ENCODE measurements at places on chromosomes 2 and 18.
A peak's percentile ranks its signal among the peaks of the same experiment; 100 is the strongest.

- no peak for DNase-seq
These were observed 14.2 kb downstream of the INPP1 start for GRCh38 chr2:190357600-190357999.

DNA sequence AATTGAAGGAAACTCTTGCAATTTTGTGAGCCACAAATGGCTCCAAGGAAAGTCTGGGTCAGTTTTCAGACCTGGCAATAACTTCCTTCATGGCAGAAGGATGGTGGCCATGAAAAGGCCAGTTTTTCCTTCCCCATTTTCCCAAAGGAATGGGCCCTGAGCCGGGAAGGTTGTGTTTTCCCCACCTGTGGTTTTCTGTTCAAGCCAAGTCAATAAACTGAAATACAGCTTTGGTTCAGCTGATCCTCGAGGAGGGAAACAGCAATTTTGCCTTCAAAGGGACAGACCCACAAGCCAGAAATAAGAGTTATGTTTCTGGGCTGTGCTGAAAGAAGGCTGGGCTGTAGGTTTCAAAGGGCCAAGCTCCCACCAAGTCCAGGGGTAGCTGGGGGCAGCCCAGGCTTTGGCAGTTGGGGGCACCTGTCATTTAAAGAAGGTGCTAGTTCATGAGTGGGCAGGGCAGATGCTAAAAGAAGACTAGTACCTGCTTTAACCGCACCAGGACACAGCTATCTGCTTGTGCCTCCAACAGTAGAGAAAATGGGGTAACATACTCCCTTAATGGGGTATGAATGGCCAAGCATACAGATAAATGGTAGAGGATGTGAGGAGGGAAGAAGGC lies 97.0 kb downstream of the TTC32 start:
- DNase-seq: no peak

DNA sequence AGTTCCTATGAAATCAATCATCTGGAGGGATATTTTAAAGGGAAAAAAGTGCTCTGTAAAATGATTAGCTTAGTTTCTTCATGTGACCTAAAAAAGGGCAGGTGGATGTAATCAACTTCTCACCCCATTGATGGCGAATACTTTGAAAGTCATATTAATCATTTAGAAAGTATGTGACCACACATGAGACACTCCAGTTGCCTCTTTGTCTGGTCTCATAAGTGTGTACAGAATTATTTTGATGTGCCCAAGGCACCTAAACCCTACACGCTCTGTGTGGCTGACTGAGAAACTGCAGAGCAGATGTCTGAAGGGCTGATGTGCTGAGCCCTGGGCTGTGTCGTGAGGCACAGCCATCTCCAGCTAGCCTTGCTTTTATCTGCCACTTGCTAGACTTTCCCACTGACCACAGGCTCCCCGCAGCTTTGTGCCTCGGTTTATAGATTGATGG lies 26.9 kb downstream of the SGPP2 start:
- peak; percentile 40 for DNase-seq

- DNase-seq: no peak
These were observed 174.4 kb downstream of the RPIA start for GRCh38 chr2:88865801-88866371.

GRCh38 chr2:16817305-16818202 lies 151.9 kb upstream of the CYRIA start:
- no peak for DNase-seq

DNA sequence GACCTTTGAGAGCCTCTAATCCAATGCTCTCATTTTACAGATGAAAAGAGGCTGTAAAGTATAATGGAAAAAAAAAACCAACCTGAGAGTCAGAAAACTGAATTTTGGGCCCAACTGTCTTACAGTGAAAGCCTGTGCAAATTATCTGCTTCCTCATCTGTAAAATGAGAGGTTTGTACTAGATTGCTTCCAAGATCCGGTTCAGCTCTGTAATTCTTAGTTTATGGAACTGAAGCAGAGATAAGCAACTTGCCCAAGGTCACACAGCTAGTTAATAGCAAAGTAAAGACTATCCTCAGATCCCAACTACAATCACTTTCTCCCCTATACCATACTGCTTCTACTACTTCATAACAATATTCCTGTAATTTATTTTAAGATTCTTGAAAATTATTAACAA lies 6.3 kb downstream of the TLK1 start:
- DNase-seq: no peak

DNA sequence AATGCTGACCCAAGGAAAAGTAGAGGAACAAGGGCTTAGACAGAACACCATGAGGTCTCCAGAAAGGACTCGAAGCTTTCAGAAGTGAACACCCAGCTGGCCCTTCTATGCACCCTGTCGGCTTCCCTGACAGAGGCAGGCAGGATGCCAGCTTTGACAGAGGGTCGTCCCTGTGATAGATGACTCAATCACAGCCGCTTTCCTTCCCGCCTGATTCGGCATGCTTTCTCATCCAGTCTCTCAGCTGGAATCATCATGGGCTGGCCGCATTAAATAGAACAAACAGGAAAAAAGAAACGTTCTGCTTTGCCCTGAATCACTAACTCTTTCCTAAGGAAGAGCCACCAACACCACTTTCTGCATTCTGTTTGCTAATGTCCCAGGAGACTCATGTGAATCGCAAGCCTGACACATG lies 140.3 kb upstream of the RAB12 start:
- no peak for DNase-seq

DNA sequence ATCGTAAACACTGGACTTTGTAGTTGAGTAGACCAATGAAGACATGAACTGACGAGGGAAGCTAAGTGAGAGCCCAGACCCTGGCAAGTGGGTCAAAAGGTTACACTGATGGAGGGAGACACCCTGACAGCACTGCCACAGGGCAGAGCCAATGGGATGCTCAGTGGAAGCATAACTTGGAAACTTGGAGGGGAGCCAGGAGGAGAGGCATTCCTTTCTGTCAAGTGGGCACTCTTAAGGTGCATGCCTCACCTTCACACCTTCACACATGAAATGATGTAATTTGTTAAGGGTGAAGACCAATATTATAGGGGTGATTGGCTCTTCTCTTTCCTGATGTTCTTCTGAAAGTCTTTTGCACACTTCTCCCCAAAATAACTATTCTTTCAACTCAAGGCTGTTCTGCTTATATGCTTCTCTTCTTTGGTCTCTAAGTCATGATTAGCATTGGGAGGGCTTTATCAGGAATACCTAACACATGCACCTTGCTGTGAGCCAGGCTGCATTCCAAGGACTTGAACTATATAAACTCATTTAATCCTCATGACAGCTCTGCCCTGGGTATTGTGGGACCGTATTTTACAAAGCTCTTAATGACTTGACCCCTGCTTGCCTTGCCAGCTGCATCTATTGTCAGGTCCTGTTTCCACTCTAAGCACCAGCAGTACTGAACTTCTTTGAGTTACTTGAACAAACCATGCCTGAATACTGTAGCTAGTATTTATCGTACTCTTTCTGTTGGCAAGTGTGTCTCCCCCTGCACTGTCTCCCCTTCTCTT lies 19.0 kb downstream of the RPL37A start:
- DNase-seq: no peak

DNA sequence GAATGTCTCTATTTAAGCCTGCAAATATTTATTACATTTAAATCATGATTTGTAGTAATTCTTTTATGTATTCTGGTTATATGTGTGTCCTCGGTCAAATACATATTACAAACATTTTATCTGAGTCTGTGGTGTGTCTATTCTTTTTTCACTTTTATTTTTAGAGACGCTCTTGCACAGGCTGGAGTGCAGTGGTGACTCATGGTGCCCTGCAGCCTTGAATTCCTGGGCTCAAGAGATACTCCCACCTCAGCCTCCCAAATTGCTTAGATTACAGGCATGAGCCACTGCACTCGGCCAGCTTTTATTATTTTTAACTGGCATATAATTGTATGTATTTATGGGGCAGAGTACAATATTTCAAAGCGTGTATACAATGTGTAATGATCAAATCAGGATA lies 47.5 kb downstream of the ARID5A start:
- no peak for DNase-seq

DNA sequence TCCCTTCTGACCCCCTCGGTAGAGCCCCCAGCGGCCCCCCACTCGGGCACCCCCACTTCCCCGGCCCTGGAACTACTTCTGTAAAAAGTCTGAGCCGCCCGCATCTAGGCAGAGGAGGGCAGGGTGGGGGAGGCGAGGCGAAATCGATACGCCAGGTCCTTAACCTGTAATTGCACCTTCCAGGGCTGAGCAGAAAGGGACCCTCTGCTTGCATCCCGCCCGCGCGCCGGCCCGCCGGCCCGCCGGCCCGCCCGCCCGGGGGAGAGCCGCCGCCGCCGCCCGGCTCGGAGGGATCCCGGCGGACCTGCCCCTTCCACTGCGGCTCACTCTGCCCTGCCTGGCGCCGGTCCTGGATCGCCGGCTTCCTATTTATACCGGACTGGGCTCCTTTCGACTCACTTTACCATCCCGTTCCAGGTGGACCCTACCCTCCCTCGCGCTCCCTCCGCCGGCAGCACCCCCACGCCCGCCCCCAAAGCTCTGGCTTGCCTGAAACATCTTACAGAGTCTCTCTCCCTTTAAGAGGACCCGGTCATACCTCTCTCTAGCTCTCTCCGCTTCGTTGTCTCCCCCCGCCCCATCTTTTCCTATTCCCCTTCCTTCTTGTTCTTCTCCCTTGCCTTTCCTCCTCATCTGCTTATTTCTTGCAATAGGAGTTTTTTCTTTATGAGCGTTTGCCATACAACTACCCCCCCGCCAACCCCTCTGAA lies 797 bp downstream of the KLHL14 start:
- DNase-seq: no peak

- no peak for DNase-seq
These were observed 145.8 kb downstream of the AGPS start for GRCh38 chr2:177538323-177538722.

DNA sequence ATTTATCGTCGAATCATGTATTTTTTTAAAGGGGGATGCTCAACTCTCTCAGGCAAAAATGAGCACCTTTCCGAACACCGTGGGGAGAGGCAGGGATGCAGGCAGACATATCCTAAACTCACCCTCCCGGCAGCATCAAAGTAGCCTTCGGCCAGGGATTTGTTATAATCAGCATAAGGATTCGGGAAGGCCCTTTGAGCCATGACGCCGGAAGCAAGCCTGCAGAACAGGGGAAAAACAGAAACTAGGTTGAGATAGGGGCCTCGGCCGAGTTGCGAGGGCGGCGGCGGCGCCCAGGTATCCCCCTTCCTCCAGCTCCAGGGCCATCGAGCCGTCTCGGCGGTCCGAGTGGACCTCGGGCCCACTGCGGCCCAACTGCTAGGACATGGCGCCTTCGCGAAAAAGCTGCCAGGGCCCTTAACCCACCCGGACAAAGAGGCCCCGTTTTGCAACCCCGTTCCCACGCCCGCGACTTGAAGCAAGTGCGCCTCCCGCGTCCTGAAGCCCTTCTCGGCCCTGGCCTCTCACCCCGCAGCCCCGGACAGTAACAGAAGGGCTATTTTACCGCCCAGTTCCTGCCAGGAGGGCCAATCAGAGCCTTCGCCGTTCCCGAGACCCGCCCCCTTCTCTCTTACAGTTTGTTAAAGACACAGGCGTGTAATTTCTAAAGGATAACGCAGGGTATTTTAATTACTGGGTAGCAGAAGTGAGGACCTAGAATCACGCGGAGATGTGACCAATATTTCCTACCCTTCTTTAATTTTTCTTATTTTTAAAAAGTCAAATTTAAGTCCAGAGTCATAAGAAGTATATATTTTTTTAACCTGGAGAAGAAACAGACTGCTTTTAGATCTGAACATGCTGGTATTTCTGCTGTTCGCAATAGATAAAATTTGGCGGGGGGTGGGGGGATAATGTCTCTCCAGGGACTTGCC lies at the start of gene LANCL1:
LANCL1 (minus strand) TSS at position 566 of the 935 bp plus-strand sequence; CDS start at position 203, 363 bp downstream.
- peak; percentile 85 for DNase-seq

DNA sequence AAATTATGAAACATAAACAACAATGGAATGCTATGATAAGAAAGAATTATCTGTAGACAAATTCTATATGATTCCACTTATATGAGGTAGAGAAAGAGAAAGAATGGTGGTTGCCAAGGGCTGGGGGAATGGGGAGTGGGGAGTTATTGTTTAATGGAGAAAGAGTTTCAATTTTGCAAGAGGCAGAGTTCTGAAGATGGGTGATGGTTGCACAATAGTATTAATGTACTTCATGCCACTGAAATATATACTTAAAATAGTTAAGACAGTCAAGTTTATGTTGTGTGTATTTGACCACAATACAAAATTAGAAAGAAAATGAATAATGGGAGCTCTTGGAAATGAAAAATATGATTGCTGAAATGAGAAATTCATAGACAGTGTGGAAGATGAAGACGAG lies 22.6 kb upstream of the FAM117B start:
- DNase-seq: no peak

DNA sequence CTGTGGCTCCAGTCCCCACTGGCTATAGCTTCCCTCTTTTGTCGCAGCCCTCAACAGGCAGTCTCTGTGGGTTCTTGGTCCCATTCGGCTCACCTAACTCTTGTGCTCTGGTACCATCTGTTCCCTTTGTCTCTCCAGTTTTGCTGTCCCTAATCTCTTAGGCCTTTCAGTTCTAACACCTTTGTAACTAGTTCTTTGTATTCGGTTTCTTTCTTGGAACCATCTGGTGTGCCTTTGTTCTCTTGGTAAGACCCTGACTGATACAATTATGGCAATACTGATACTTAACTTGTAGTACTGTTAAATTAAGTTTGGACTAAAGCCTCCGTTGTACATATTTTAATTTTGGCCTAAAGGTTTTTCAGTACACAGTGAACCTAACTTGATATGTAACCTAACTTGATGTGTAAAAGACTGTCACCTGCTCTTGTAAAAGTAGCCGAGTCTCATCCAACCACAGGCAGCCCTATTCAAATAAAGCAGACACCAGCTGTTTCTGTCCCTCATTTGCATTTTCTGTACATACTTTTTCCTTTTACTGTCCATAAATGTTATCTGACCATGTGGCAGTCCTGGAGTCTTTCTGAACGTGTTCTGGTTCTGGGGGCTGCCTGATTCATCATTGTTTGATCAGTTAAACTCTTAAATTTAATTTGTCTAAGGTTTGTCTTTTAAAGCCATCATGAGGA lies 4.8 kb upstream of the MRPL44 start:
- DNase-seq: no peak

GRCh38 chr2:8215982-8216381 lies 465.9 kb upstream of the ID2 start:
- no peak for DNase-seq

DNA sequence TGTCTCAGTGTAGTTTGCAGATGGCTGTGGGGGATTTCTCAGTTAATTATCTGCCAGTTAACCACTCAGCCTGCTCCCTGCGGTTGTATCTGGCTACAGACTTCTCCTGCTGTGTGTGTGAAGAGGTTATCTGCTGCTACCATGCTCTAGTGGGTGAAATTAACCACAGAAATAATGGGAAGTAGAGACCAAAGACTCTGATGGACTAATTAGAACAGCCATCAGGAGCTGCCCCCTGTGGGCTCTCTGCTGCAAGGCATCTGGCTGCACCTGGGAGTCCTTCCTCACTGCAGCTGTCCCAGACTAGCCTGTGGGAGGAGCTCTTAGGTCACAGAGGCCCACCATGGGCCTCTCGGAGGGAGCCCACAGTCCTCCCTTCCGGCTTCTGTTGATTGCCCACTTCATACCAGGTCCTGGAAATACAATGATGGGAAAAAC lies 66.6 kb downstream of the CTIF start:
- no peak for DNase-seq

- no peak for DNase-seq
These were observed 7.1 kb downstream of the ERBB4 start for GRCh38 chr2:212531499-212531898.

GRCh38 chr18:57480733-57481132 lies 45.6 kb downstream of the ONECUT2 start:
- DNase-seq: no peak

GRCh38 chr2:54536720-54537119 lies 80.6 kb downstream of the SPTBN1 start:
- DNase-seq: no peak

GRCh38 chr2:192885569-192886160 lies 690.9 kb upstream of the TMEFF2 start:
- DNase-seq: no peak
